Substantia nigra (tissue), 51 donors: ENCODE measurements at places on chromosomes 12 and 14.

DNA sequence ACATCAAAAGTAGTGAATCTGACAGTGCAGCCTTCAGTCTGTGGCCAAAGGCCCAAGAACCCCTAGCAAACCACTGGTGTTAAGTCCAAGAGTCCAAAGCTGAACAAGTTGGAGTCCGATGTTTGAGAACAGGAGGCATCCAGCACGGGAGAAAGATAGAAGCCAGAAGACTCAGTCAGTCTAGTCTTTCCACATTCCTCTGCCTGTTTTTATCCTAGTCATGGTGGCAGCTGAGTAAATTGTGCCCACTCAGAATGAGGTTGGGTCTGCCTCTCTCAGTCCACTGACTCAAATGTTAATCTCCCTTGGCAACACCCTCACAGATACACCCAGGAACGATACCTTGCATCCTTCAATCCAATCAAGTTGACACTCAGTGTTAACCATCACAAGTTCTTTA lies 1255.4 kb downstream of the LRFN5 start:
- DNase-seq, result no peak

- no peak for DNase-seq
These were observed 15.6 kb upstream of the PZP start for GRCh38 chr12:9223830-9224229.

GRCh38 chr14:100403802-100404365 lies 80.7 kb downstream of the SLC25A47 start:
- no peak for DNase-seq

DNA sequence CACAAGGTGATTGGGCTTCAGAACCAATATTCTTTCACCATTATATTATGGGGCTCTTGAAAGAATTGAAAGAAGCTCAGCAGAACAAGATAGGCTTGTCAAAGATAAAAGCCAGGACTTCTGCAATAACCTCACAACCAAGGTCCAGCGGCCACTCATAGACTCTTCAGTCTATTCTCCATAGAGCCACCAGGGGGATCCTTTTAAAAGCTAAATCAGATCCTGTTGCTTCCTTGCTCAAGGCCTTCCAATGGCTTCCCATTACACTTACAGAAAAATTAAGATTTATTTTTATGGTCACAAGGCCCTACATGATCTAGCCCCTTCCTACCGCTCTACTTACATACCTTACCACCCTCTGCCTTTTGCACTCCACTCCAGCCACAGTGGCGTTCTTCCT lies 169.6 kb downstream of the C12orf42 start:
- DNase-seq, result no peak

- DNase-seq, result no peak
These were observed 1935.1 kb upstream of the FLRT2 start for GRCh38 chr14:83594874-83595273.

DNA sequence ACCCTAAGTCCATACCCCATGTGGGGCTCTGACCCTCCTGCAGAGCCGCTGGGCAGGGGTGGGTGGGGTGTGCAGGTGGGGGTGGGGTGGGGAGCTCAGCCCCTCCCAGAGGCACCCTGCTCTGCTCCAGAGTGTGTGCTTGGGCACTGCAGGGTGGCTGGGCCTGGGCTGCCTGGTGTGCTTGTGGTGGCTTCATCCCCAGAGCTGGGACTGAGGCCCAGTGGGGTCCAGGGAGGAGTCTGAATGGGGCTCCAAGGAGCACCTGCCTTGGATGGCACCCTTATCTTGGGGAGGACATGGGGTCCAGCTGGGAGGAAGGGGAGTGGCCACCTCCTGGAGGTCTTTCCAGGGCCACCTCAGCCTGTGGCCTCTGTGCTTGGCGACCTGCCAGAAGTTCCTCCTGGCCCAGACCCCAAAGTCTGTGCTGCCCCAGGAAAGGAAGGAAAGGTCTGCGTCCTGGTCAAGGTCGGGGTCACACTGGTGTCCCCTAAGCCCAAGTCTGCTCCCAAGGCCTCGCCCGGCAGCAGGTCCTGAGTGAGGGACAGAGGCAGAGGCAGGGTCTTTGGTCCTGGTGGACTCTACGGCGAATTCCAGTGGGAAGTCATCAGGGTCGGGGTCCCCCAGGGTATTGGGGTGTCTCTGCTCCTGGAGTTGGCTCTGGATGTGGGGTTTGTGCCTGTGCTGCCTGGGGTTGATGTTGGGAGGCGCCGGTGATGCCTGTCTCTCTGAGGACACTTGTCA lies 373.4 kb downstream of the TMEM121 start:
- DNase-seq, result no peak

GRCh38 chr12:49920241-49920914 lies 16.7 kb upstream of the FAIM2 start:
- no peak for DNase-seq

DNA sequence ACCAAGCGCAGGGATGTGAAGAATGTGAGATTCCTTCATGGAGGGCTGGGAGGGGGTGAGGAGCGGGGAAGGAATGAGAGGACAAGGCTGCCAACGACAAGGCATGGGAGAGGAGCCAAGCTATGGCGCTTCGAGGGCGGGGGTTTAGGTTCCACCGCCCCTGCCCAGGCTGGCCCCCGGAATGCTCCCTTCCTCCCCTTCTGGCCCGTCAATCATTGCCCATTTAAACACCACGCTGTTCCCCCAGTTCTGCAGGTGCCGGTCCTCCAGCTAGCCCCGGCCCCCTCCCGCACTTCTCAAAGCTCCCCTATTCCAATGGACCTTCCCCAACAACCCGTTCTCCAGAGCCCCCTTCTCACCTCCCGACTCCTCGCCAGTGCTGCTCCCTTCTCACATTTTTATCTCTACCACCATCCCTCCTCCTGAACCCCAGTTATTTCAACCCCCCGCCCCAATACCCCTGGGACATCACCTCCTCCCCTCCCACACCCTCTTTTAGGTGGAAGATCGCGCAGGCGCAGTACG lies 428 bp downstream of the RNF41 start:
- DNase-seq, result peak; percentile 51

DNA sequence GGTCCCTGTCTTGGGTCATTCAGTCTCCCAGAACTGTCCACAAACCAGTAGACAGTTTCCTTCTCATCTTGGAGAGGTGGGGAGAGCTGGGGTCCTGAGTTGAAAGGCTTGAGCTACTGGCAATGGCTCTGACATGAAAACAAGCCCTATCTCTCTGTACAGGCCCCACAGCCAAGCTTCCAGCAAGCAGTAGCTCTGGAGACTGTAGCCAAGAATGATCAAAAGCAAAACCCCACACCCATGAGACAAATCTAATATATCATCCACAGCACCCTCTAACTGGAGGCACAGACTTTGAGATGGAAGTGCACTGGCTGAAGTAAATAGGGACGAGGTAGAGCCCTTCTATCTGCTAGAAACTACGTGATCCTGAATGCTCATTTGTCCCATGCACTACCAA lies 40.9 kb downstream of the RERG start:
- DNase-seq, result no peak

DNA sequence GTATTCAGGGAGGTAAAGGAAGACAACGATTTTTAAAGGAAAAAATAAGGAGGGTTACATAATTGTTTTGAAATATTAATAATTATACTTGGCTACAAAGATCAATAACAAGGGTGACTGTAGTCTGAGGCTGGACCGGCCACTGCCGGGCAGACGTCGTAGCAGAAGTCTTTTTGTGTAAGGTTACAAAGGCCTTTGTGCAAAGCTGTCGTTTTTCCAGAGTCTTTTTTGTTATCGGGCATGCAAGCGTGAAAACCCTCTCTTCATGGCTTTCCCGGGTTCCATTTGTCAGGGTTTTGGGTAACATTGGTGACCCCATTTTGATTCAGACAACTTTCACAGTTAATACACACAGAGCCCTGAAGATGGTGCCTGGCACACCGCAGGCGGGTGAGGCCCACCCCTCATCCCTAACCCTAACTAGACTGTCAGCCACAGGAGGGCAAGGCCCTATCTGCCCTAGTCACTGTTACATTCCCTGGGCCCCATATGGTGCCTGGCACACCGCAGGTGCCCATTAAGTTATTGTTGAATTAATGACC lies 31.3 kb downstream of the RILPL1 start:
- DNase-seq, result no peak

DNA sequence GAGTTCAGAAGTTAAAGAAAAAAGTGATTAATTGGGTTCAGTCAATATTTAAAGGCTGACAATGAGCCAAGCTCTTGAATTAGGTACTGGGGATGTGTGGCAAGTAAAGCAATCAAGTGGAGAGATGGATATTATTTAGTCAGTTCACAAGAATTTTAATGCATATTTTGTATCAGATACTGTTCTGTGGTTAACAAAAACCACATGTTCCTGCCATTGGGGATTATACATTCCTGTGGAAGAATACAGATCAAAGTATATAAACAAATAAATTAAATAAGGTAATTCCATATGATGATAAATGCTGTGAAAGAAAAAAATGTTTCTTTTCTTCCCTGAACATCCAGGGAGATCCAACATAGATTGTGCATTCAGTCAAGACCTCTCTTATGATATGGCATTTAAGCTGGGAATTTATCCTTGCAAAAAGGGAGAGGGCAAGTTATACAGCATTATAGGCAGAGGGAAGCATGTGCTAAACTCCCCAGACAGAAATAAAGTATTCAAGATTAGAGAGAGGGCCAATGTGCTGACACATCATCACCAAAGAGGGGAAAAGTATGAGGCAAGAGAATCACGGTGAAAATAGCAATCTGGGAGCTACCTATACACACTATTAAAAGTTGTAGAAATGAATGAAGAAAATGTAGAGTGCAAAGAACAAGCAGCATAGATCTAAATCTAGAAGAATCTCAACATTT lies 17.6 kb upstream of the A2M start:
- no peak for DNase-seq

DNA sequence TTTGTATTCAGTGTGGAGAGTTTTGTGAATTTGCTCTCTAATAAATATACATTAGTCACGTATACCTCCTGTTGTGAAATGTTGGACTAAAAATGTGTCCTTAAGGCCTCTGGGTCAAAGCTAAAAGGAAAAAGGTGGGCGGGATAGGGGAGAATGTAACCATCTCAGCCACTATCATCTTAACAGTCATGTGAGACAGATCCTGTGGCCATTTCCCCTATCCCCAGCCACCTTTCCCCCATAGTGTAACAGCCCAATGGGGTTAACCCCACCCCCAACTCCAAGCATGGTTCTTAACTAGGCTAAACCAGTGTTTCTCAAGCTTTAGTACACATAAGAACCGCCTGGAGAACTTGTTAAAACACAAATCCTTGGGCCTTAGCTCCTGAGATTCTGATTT lies 6.5 kb upstream of the ITPR2 start:
- no peak for DNase-seq

DNA sequence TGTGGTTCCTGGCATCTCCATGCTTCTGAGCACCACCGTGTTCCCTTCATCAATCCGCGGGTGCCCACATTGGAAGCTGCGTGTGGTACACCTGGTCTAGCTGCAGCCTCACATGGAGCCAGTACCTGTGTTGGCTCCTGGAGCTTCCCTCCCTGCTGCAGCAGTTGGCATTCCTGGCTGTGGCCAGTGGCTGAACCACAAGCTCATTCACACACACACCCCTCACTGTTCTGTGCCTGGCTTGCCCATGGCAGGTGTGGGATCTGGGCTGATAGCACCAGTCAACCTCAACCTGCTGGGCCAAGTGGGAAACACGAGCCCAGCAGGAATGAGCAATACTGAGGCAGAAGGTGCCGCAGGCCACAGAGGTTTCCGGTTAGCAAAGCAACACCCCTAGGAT lies 256.2 kb upstream of the LRFN5 start:
- no peak for DNase-seq

DNA sequence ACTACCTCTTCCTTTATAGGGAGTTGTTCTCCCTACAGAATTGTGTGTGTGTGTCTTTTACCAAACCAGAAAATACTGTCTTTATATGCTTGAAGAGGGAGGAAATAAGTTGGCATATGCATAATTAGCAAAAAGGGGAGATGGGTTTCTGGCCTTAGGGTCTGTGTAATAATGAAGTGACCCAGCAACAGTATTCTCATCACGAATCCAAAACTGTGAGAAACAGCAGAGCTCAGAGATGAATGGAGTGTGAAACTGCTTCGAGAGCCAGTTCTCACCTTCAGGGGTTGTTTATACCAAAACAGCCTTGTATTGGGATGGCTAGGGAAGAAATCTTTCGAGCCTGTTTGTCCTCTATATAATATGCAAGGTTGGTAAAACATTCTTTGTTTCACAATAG lies 227.5 kb downstream of the MON2 start:
- no peak for DNase-seq

GRCh38 chr14:30420515-30420914 lies 138.4 kb upstream of the G2E3 start:
- DNase-seq, result no peak

DNA sequence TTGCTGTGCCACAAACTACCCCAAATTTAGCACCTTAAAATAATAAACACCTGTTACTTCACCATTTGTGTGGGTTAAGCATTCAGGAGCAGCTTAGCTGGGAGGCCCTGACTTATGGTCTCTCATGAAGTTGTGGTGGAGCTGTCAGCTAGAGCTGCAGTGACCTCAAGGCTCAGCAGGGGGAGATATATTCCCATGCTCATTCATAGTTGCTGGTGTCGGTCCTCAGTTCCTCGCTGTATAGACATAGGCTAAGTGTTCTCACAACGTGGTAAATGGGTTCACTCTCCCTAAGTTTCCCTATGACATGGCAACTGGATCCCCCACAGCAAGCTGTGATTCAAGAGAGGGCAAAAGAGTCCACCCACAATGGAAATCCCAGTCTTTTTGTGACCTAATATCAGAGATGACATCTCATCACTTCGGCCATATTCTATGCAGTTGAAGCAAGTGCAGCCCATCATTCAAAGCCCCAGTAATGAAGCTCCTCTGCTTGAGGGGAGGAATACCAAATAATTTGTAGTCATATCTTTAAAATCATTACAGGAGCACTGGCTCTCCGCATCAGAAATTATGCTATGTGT lies 41.1 kb downstream of the PRB3 start:
- no peak for DNase-seq

DNA sequence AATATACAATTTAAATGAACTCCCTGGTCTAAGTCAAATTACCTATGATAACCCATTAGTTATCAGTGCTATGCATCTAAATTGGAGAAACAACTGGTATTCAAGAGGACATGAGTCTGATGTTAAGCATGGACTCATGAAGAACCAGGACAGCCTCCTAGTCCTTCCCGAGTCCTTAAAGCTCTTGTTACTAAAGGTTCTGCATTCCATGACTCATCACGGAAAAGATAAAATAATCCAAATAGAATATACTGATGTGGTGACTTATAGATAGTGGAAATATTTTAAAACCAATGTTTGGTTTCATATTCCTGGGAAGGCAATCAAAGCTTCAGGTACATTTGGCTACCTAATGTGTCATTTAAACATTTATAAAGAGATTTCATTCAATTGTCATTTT lies 117.2 kb upstream of the PMCH start:
- DNase-seq, result no peak

- no peak for DNase-seq
These were observed 175.2 kb upstream of the HMGA2 start for GRCh38 chr12:65649126-65649525.

- DNase-seq, result no peak
These were observed 24.9 kb upstream of the BCDIN3D start for GRCh38 chr12:49867570-49868341.

- no peak for DNase-seq
These were observed 138.0 kb downstream of the ZNF664 start for GRCh38 chr12:124111006-124111405.
